ENCODE measurements at places on chromosomes 5 and 9.

DNA sequence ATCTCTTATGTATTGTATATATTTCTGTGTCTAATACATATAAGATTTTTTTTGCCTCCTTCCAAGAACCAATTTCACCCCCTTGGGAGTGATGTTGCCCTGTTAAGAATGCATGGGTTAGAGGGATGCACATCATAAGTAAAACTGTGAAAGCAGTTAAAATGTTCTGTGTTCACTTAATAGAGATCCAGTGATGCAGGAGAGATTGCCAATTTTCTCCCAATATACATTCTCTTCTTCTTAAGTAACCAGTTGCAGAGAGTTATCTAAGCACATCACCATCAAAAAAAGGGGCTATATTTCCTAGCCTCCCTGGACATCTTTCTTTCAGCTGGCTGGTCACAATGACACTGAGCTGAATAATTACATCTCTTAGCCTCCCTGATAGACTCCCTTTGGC is 307.0 kb downstream of the OSTF1 start:
- DNase-seq, result no peak

- DNase-seq, result no peak
These were observed 3.9 kb upstream of the EFNA5 start for GRCh38 chr5:107674655-107675054.

DNA sequence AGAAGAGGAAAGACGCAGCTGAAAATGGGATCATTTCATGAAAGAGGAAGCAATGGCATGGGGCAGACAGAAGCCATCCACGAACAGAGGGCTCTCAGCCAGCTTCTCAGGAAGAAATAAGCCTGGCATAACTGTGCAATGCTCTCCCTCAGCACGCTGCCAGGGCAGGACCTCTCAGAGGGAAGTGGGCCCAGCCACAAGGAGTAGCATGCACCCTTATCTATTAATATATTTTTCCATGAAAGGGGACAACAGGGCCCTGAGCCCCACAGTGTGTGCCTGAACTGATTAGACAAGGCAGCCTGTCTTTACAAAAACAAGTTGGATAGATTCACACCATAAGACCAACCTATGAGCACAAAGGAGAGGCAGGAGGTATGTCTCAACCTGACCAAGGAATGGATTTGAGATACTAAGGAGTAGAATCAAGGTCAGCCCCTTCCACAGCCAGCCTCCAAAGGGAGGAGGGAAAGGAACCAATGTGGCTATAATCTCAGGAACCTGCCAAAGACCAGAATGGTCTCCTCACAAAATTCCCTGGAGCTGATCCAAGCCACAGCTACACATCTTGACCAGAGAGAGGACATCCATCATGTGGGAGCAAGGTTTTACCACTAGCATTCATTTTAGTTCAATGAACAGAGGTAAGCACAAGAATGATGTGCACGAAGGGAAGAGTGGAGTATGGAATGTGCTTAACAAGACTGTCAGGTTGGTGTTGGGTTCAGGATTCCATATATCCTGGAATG is 154.8 kb downstream of the SIL1 start:
- no peak for DNase-seq

DNA sequence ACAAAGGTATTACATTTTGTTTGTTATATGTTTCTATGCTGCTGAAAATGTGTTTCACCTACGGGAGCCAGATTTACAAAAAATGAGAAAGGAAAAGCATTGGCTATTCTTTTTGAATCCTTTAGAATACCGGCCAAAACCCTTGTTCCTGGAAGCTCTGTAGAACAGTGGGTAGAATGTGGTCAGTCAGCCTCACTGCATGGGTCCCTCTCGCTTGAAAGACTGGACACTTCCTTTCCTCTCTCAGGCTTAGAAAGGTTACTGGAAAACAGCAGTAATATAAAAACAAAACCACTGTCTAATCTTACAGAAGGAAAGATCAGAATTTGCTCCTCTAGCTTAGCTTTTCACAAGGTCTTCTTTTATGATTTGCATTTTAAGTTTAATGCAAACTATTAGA is 45.1 kb downstream of the OSTF1 start:
- DNase-seq, result no peak

- no peak for DNase-seq
These were observed 56.5 kb downstream of the COL5A1 start for GRCh38 chr9:134698111-134698510.

DNA sequence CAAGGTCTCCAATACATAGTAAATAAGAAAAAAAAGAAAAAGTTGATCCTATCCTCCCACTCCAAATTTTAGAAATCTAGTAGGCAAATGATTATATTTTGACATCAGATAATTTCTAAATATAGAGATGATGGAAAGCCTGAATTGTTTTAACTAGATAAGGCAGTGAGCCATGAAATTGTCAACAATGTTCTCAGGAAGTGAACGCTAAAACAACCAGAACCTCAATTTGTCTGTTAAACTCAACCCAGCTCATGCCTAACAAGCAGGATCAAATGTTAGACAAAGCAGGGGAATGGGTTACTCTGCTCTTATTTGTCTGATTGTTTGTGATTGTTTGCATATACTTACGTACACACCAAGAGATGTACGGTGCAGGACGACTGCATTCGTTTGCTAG is 49.2 kb downstream of the ESM1 start:
- no peak for DNase-seq

- no peak for DNase-seq
These were observed 1.1 kb upstream of the SPIN1 start for GRCh38 chr9:88387036-88387551.

GRCh38 chr5:54673523-54674225 is 156.1 kb downstream of the SNX18 start:
- no peak for DNase-seq

GRCh38 chr9:41229408-41230401 is 40.6 kb upstream of the ZNG1F start:
- DNase-seq, result no peak

GRCh38 chr9:5336688-5337087 is 3.0 kb downstream of the RLN1 start:
- no peak for DNase-seq

GRCh38 chr9:74321396-74321795 is 175.7 kb upstream of the RORB start:
- no peak for DNase-seq

DNA sequence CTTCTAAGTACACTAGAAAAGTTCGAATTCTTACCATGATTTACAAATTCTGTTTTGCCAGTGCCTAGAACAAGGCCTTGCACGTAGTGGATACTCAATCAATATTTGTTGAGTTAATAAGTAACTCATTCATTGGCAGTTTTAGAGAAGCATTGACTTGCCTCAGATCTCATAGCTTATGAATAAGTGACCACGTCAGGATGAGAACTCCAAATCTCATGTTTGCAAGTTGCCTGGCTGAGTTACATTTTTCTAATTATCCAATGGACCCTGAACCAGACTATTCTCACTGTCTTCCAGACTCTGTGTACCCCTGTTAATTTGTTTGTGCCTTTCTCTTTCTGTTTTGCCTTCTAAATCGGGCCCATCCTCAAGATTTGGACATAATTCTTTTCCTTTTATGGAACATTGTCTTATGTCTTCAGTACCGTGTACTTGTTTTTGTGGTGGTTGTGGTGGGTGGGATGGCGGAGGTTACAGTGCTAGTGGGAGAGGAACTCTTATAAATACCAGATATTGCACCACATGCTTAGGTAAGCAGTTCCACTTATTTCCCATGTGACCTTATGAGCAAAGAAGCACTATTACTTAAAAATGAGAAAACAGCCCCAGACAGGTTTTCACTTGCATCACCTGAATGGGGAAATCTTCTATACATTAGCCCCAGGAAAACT is 96.3 kb downstream of the UNC13B start:
- DNase-seq, result no peak

DNA sequence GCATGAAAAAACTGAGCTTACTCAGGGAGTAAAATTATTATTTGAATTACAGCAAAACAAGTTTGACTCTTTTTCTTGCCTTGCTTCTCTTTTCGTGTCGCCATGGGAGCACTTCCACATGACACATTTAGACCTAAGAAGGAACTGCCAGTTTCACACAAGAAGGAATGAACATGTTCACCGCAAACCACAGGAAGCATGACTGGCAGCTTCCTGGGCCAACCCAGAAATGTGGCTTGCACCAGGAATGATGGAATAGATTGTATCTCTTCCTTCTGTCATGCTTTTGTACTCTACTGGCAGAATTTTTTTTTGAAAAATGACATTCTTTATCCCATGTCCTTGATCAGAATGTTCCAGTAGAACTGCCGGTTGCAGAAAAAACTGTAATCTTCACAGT is 32.9 kb upstream of the MAN2A1 start:
- DNase-seq, result no peak

- DNase-seq, result no peak
These were observed 16.2 kb upstream of the MGAT1 start for GRCh38 chr5:180818677-180819341.

Measured in stimulated activated CD4-positive, alpha-beta T cell treated with anti-CD3 and anti-CD28 coated beads, Interleukin-1b, Interleukin-23, amount 100 ng/mL, for 1 hour (primary cell).